CD4-positive, alpha-beta memory T cell (primary cell): ENCODE measurements at places on chromosomes 12 and 14.

GRCh38 chr12:107369006-107369405 lies 275.7 kb upstream of the CRY1 start:
- DNase-seq = no peak

DNA sequence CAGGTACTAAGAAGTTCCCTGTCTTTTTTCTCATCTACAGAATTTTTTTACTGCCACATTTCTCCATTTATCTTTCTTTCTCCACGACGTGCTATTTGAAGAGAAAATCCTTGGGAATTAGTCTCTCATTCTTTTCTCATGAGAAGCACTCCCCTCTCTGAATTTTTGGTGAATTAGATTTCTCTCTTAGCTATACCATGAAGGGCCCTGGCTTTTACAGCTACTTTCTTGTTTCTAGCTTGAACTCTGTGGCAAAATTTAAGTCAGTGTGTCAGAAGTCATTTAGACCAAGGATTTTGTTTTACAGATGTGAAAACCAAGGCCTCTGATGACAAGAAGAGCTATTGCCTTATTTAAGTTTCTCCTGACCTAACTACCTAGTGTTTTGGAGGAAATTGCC lies 213.1 kb downstream of the AEBP2 start:
- no peak for DNase-seq

- DNase-seq = no peak
These were observed 14.4 kb downstream of the ART4 start for GRCh38 chr12:14828892-14829291.

- DNase-seq = no peak
These were observed 59.4 kb upstream of the VSX2 start for GRCh38 chr14:74179856-74180255.

DNA sequence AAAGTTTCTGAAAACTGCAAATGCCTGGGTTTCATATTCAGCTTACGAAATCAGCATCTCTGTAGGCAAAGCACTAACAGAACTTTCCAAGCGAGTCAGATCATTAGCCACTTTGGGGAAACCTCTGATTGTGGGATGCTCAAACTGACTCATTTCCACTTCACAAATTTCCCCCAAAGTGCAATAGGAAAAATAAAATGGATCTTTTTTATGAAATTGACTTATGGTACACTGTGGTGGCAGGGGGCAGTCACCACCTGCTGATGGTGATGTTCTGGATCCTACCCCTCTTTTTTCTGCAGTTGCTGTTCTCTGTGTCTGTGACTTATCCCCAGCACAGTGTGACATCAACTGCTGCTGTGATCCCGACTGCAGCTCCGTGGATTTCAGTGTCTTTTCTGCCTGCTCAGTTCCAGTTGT lies 5.6 kb downstream of the TCTN1 start:
- DNase-seq = no peak

GRCh38 chr14:104797115-104798044 lies 1.8 kb upstream of the AKT1 start:
- no peak for DNase-seq

GRCh38 chr12:15534874-15535273 lies 212.6 kb downstream of the PTPRO start:
- DNase-seq = no peak

DNA sequence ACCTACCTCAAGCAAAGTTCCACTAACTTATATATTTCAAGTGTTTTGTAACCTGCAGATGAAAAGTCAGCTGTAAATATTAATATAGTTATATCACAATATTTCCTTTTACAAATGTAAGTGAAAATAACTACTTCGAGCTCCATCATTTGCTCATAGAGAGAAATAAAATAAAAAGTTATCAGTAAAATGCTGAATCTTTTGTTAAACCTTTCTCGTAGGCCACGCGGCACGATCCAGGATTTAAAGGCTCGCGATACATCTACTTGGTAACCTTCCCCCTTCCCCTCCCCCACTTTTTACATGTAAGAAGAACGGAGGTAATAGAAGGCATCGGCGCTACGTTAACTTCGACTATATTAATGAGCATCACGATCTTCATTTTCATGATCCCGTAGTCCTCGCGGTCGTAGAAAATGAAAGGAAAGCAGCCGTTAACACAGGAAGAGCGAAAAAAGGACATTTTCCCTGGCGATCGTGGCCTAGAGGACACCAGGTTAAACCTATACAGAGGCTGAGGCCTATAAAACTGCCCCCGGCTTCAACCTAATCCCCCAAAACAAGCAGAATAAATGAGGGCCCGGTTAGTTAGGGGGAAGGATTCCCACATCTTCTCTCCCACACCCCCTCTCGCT lies 508 bp downstream of the HNRNPC start:
- peak; percentile 44 for DNase-seq

GRCh38 chr12:44317651-44318126 lies 481.8 kb downstream of the TMEM117 start:
- no peak for DNase-seq

DNA sequence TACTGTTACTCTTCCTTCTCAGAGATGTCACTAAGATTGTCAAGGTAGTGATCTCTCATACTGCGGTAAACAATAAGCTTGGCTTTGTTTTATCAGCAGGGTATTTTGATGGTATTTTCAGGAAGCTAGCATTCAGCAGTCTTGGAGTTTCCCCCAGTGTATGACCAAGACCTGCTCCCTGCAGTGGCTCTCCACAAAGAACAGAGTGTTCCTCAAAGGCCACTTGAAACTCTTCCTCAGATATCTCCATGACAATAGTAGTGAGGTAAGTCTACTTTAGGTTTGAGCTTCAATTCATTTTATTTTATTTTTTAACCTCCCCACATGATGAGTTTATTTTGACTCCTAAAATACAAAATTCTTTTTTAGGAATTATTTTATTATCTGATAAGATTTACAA lies 74.0 kb upstream of the G2E3 start:
- DNase-seq = no peak

GRCh38 chr12:109268896-109269295 lies 40.2 kb downstream of the FOXN4 start:
- no peak for DNase-seq

DNA sequence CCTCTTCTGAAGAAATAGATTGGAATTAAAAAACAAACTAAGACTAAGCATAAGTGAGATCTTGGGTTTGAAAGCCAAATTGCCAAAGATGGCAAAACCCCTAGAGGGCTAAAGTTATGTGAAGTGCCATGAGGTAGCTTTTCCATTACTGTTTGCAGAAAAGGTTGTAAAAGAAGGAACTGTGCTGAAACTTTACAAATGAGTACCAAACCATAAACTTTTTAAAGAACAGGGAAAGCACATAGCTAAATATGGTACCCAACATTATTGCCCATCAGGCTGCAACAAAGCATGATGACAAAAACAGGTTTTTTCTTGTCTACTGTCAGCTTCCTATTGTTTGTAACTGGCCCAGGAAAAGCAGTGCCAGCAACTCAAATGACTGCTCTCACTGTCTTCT lies 224.2 kb downstream of the RAD51B start:
- no peak for DNase-seq

DNA sequence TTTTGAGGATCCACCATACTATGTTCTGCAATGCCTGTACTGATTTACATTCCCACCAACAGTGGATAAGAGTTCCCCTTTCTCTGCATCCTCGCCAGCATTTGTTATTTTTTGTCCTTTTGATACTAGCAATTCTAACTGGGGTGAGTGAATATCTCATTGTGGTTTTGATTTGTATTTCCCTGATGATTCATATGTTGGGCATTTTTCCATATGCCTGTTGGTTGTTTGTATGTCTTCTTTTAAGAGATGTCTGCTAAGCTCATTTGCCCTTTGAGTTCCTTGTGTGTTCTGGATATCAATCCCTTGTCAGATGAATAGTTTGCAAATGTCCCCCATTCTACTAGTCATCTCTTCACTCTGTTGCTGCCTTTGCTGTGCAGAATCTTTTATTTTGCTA lies 49.0 kb upstream of the MSRB3 start:
- DNase-seq = no peak

DNA sequence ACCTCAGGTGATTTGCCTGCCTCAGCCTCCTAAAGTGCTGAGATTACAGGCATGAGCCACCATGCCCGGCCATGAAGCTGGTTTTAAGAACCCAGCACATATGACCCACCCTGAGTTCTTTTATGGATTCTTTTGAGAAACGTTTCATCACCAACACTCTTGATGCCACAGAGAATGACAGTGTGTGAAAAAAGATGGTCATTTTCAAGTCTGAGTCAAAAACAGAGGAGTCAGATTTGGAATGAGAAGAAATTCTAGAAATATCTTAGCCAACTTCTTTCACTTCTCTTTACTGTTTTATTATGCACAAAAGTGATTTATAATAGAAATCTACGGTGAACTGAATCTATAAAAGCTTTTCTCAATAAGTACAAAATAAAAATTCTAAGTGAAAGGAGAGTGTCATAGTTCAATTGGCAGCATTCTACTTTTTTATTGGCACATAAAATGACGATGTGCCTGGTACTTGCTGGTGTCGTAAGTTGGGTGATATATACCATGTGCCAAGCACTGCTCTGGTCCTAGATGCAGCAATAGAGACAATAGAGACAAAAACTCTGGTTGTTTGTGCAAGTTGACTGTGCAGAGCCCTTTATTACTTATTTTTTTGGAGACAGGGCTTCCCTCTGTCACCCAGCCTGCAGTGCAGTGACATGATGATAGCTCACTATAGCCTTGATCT lies 33.9 kb downstream of the CCDC177 start:
- no peak for DNase-seq

DNA sequence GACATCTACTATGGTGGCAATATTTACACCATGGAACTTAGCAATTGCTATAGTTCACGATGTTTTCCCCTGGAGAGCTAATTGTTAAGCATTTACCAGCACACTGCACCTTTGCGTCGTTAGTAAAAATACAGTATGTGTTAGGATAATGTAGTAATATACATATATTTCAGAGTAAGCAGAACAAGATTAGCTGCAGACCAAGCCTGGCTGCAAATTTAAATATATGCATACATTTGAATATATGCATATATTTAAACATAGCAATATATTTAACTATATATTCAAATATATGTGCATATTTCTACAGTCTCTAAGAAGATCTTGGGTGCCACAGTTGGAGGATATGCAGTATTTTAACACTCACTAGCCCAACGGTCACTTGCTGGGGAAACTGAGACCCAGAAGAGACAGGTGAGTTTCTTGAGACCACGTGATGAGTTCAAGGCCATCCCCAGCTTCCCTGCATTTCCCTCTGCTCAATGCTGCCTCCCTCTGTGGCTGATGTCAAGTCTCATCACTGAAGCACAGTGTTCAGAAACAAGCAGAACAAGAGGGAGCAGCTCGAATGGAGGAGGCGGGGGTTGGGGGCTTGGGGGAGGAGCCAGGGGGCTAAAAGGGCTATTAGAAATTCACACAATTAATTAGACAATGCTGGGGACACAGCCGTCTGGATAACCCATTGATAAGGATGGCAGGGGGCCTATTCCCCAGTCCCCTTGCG lies 708.0 kb downstream of the MED13L start:
- no peak for DNase-seq

DNA sequence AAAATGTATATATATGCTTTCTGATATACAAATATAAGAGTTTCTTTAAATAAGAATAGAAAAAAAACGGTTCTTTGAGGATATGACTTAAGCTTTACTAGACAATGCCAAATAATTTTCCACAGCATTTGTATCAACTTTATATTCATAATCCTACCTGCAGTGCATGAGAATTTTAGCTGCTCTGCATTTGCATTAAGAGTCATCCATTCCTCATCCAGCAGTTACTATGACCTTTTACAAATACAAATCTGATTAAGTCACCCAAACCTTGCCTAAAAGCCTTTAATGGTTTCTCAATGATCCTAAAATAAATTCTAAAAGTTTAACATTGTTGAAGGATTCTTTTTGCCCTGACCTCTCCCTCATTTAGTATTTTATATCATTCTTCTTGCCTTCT lies 116.5 kb downstream of the MGAT4C start:
- no peak for DNase-seq

DNA sequence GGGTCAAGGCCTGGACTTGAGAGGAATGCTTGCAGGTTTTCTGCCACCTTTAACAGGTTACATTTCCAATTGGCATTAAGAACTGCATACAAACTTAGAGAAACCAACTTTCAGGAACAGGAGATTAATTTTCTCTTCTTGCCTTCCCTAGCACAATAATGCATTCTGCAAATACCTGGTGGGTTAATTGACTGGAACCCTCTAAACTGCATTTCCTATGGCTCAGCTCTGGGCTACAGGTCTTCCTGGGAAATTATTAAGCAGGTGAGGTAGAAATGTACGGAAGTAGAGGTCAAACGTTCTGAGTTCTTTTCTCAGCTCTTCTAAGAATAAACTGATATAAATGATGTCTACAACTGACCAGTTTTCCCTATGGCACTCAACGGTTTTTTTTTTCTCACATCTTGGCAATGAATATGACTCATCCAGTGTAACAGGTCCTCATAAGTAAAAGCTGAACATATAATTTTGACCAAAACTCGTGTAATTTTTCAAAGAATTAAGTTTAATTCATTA lies 144.9 kb upstream of the PELI2 start:
- no peak for DNase-seq

GRCh38 chr12:12506496-12506890 lies 56.2 kb downstream of the DUSP16 start:
- no peak for DNase-seq

DNA sequence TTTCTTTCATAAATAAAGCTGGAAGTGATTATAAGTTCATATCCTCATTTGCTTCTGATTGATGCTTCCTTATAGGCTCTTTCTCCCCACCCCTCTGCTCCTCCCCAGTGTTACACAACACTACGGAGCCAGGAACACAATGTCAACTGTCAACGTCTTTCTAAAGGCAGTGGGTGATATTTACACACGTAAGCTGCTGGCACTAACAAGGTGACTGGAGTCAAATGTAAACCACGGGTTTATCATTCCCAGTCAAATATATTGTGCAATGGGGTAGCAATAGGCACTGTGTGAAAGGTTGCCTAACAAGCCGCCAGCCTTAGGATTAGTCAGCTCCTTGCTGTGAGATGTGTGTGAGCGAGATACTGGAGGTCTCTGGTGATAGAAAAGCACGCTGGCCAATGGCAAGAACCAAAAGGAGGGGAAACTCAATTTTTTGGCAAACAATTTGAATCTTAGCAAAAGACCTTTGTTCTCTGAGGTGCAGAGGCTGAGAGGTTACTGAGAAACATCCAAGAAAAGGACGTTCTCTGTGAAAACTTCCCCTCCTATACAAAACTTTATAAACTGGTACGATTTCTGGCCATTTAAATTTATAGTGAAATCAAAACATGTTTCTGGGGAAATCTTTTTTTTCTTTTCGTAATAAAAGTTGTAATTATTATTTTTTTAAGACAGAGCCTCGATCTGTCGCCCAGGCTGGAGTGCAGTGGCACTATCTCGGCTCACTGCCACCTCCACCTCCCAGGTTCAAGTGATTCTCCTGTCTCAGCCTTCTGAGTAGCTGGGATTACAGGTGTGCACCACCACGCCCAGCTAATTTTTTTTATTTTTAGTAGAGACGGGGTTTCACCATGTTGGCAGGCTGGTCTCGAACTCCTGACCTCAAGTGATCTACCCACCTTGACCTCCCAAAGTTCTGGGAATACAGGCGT lies 22.3 kb upstream of the HECTD1 start:
- no peak for DNase-seq

DNA sequence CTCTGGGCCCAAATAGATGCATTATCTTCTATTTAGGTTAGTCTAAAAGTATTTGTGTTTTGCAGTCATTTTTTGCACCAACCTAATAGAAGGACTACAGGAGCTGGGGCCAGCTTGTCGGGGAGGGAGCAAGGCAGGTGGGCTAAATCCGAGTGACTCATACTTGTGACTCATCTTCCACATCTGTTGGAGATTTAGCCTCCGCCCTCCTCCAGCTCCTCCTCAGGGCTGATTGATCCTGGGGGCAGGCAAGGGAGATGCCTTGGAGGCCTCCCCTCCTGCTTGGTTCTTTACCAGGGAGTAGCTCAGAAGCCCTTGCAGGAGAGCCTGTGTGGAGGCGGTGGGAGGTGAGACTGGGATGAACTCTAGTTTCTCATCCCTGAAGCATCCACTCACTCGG lies 27.9 kb downstream of the RHOF start:
- no peak for DNase-seq
